ENCODE measurements at places on chromosomes 6 and 20. TPM values are rescaled to one million over a fixed set of nuclear protein-coding genes. Genes with fewer than 3 reads are reported as not detected.

Gene TPD52L1
- 9.7 TPM for total RNA-seq

Gene MAP1LC3A
- 13.4 TPM for total RNA-seq

Gene GNL1
- total RNA-seq: 50.3 TPM

Gene NTSR1
- under 0.01 TPM for total RNA-seq

Gene COL21A1
- total RNA-seq: under 0.01 TPM

Gene RAET1G
- 1.3 TPM for total RNA-seq

Gene SLC22A3
- 1.3 TPM for total RNA-seq

Gene CLVS2
- total RNA-seq: not detected

Gene NOX3
- not detected for total RNA-seq

Gene RAET1L
- not detected for total RNA-seq

Gene AHCY
- 81.5 TPM for total RNA-seq

Gene COL10A1
- 4.3 TPM for total RNA-seq

Gene ARG1
- not detected for total RNA-seq

Gene SAMD5
- total RNA-seq: under 0.01 TPM

Gene SLC17A4
- total RNA-seq: not detected

Gene CLPSL1
- not detected for total RNA-seq

Gene PREP
- total RNA-seq: 19.0 TPM

Gene UBE2C
- 13.5 TPM for total RNA-seq

Gene RPS21
- 357 TPM for total RNA-seq

Gene TCF15
- not detected for total RNA-seq

Gene LRRC73
- total RNA-seq: under 0.01 TPM

Gene VNN1
- total RNA-seq: under 0.01 TPM
